Stimulated activated CD4-positive, alpha-beta T cell treated with anti-CD3 and anti-CD28 coated beads, Interleukin-2, amount 100 ng/mL, for 48 hours (primary cell): ENCODE measurements at places on chromosomes 3 and 15.

DNA sequence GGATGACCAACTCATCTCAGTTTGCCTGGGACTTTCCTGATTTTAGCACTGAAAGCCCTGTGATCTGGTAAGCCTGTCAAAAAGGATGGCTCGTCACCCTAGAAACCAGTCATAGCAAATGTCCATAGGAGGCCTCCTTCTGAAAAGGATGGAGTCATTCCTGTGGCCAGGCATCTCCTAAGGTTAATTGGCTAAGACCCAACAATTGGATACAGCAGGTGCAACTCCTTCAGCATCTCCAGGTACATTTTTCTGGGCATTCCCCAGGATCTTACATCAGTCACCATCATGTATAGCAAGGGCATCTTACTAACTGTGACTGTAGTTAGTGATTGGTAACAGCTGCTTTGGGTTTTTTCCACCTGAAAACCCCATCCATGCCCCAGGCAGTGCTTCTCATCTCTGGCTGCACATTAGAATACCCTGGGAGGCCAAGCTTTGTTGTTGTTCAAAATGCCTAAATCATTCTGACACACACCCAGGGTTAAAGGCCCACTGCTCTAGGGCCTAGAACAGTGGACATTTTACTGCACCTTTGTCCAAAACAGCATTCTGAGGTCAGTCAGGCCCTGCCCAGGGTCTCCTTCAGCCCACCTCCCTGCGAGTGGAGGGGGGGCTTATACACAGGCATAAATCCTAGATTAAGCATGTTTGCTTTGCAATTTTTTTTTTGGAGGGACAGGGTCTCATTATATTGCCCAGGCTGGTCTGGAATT, 28.3 kb upstream of the GALNT15 start:
- DNase-seq: no peak

DNA sequence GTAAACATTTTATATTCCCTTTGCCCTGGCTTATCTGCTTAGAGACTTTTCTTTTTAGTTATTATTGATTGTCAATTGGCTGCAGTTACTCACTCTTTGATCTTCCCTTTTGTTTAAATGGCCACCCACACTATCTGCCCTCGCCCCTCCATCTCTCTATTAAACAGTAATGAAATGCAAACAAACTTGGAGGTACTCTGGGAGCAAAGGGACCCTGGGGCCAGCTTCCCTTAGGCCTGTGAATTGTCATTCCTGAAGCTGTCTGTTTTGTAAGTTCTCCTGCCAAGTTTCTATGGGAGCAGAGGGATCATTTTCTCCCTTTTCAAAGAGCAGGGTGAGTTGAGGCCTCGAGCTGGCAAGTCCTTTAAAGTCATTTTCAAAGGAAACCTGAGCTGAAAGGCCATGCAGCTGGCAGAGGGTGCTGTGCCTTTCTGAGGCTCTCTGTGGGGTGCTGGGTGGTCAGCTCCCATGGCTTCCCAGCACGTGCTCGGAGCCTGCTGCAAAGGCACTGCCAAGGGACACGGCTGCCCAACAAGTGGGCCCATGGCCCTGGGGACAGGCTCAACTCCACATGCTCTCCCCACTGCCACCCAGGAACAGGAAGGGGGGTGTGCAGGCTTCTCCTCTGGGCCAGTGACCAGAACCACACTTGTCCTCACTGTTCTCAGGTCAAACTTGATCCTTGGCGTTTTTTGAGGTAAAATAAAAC, 17.4 kb upstream of the RTP2 start:
- no peak for DNase-seq

GRCh38 chr3:178802993-178803693, 266.9 kb downstream of the KCNMB2 start:
- DNase-seq: no peak

- no peak for DNase-seq
Observed at GRCh38 chr3:59890639-59891038, 840.8 kb upstream of the CFAP20DC start.

GRCh38 chr3:16377847-16378302, 112.9 kb downstream of the OXNAD1 start:
- no peak for DNase-seq

DNA sequence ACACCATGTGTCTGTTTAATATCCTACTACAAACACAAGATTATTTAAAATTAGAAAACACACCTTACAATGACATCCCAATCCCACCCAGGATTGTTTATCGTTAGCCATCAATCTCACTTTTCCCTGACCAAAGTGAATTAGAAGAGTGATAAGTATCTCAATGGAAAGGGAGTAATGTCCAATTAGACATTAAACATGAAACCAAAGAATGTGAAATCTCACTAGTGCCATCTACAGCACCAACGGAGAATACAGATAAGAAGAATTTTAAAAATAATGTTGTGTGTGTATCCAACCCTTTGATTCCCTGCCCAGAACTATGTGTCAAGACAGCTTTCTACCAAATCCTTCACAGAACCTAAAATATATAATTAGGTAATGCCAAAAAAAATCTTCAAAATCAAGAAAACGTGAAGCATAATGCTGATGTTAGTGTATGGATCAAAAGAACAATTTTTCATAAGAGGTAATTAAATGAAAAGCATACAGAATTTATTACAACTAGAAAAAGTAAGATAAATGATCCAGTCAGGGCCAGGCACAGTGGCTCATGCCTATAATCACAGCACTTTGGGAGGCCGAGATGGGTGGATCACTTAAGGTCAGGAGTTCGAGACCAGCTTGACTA, 64.2 kb downstream of the SCAPER start:
- no peak for DNase-seq

GRCh38 chr15:42021593-42021992, 751 bp upstream of the PLA2G4E start:
- no peak for DNase-seq

GRCh38 chr15:80739919-80740318, 39.3 kb upstream of the CEMIP start:
- no peak for DNase-seq

DNA sequence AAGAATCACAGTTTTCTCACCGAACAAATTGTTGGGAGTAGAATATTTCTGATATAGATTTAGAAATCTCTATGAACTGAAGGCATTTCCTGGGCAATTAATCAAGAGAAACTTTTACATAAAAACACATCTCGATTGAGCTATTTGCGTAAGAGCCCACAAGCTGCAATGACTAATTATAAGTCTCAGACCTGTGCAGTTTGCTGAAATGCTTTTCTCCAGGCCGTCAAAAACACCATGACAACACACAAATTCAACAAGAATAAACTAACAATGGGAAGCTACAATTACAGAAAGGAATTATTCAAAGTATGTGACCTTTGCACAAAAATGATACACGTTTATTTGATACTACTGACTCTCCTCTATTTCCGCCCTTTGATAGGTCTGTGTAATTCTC, 481.2 kb upstream of the WNT5A start:
- no peak for DNase-seq

- DNase-seq: no peak
Observed at GRCh38 chr3:197549261-197549885, 6.4 kb downstream of the BDH1 start.

DNA sequence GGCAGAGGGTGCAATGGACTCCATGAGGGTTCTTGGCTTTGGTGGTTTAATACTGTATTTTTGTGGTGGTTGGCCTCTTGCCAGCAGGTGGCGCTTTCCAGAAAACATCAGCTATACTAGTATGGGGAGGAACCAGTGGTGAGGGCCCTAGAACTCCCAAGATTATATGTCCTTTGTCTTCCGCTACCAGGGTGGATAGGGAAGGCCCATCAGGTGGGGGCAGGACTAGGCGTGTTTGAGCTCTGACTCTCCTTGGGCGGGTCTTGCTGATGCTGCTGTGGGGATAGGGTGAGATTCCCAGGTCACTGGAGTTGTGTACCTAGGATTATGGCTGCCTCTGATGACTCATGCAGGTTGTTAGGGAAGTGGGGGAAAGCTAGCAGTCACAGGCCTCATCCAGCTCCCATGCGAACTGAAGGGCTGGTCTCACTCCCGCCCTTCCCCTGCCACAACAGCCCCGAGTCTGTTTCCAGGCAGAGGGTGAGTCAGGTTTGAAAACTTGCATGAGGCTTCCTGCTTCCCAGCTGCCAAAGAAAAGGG, 357.7 kb downstream of the OTOL1 start:
- peak; percentile 2 for DNase-seq

DNA sequence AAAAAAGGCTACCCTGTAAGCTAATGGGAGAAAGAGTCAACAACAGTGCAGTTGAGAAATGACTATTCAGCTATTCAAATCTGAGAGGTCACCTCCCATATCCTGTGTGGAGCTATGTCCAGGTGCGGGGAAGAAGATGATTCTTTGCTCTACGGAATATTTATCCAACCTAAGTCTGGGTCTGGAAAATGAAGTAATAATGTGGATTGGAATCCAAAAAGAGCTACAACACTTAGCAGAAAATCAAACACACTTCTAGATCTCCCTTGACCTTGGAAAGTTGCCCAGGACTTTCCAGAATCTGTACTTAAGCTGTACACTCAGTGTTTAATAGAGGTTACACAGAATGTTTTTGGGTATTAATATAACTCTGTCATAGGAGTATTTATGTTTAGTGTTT, 251.9 kb downstream of the NAALADL2 start:
- no peak for DNase-seq

DNA sequence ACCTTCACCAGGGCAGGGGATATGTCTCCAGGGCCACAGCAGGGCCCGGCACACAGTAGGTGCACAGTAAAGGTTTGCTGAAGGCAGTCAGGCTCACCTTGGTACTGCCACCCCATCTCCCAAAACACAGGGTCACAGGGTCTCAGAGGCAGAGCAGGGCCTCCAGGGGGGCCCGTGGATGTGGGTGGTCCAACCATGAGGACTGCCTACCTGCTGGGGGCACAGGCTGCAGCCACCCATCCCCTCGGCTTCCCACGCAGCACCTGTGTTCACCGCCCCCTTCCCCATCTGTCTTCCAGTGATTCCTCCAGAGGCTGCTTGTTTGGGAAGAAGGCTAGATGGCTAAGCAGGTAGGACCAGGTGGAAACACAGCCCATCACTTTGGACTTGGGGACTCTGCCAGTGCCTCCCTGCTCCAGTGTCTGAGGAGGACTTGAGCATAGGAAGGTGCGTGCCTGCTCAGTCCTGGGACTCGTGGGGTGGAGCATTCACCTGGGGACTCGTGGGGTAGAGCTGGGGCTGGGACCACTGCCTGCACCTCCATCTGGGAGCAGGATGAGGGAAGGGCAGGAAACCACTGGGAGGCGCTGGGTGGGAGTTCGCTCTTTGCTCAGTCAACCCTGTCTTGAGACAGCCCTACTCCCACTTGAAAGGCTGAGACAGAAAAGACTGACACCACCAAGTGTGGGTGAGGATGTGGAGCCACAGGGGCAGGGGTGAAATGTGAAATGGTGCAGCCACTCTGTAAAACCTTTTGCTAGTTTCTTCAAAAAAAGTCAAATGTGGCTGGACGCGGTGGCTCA, 18.8 kb upstream of the PLXND1 start:
- DNase-seq: no peak

DNA sequence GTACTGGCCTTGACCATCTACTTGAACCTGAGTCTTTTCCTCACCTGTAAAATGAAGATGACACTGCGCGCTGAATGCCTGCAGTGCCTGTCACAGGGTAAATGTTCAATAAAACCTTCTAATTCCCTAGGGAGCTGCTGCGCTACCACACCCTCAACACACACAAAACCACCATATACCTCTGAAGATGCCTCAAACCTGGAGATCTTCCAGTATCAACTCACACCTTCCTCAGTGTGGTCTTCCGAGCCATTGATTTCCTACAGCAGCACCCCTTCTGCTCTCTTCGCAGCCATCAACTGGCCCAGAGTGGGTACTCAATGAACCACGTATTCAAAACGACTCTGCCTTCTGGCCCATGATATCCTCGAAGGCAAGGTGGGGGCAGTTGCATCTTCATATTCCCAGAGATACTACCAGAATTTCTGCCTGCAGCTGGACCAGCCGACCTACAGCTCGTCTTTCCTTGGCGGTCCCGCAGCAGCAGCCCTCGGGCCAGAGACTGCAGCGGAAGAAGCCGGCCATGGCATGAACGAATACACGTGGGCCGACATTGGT, 695 bp downstream of the RPL32 start:
- no peak for DNase-seq

DNA sequence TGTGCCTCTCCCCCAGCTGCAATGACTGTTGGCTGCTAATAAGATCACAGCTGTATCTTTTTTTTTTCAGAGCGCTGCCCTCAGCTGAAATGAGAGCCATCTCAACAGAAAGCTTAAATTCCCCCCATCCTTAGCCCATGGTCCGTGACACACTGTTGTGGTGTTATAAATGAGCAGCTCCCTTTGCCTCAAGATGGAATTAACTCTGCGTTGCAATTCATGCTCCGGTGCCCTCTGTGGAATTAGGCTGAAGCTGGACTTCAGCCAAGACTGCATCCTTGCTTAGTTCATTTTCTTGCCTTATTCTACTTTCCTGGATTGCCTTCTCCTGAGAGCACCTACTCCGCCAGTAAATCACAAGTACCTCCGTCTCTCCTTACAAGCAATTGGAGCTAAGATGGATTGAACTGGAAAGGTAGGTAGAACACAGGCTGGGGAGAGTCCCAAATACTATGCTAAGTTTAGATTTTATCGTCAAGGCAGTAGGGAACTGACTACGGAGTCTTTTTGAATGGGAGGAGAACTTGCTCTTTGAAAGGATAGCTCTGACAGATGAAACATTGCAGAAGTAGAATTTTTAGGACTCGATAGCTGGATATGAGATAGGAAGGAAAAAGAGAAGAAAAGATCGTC, 39.0 kb upstream of the THRB start:
- no peak for DNase-seq

- DNase-seq: no peak
Observed at GRCh38 chr3:195086885-195087284, 184.1 kb downstream of the XXYLT1 start.

DNA sequence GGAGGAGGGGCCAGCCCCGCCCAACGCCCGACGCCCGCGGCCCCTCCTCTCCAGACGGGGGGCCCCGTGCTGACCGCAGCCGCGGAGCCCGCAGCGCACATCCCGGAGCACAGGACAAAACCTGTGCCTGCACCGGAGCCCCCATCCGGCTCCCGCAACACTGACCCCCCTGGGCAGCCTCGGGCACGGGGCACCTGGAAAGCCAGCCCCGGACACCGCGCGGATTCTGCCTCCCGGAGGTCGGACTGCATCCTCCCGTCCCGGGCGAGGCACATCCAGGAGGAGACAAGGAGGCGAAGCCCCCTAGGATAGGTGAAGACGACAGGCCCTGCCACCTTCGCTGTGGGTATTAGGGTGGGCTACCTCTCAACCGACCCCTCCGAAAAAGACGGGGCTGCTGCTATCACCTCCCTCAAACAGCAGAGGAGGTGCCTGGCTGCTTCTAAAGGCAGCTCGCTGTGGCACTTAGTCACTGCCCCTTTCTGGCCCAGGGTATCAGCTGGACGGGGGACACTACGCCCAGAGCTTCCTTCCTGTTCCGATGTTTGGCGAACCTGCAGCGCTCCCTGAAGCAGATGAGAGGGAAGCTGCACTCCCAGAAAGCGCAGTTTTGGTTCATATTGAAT, 10.6 kb downstream of the XXYLT1 start:
- no peak for DNase-seq

GRCh38 chr3:168362661-168363247, 267.0 kb upstream of the GOLIM4 start:
- no peak for DNase-seq

GRCh38 chr3:164208821-164209220, 869.5 kb downstream of the SI start:
- DNase-seq: no peak

- peak; percentile 6 for DNase-seq
Observed at GRCh38 chr3:171028779-171029232, 2.3 kb upstream of the SLC2A2 start.

- peak; percentile 64 for DNase-seq
Observed at GRCh38 chr15:69468241-69469121, 15.9 kb downstream of the RPLP1 start.

- DNase-seq: no peak
Observed at GRCh38 chr3:105435277-105435676, 68.6 kb downstream of the ALCAM start.

GRCh38 chr3:185825639-185826481, 1.0 kb upstream of the IGF2BP2 start:
- DNase-seq: peak; percentile 18
